Stimulated activated CD8-positive, alpha-beta memory T cell treated with anti-CD3 and anti-CD28 coated beads, Interleukin-4, amount 100 ng/mL, for 1 hour (primary cell): ENCODE measurements at places on chromosomes 5 and 9.
A peak's percentile ranks its signal among the peaks of the same experiment; 100 is the strongest.

DNA sequence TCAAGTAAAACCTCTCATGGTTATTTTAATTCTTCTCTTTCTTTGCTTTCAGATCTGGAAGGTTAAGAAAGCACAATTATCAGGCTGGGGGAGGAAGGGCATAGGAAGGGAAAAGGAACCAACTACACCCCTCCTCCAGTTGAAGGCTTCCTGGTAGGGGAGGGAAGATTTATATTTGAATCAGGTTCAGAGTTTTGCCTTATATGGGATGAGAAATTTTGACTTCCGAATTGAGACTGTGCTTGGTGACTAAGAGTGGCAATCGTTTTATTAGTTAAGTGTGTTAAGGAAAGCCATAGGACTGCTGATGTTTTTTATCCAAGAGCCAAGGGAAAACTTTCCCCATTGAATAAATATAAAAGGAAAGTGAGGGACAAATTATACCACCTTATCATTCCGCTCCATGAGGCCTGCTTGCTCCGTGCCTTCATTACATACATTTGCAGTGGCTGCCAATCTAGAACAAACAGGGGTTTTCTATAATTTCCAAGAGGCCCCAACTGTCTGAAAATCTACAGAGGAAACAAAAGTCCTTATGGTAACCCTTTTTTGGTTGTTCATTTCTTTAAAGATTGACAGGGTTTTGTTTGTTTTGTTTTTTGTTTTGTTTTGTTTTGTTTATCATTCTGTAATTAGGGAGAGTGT lies 115.7 kb upstream of the EPB41L4A start:
- no peak for DNase-seq

DNA sequence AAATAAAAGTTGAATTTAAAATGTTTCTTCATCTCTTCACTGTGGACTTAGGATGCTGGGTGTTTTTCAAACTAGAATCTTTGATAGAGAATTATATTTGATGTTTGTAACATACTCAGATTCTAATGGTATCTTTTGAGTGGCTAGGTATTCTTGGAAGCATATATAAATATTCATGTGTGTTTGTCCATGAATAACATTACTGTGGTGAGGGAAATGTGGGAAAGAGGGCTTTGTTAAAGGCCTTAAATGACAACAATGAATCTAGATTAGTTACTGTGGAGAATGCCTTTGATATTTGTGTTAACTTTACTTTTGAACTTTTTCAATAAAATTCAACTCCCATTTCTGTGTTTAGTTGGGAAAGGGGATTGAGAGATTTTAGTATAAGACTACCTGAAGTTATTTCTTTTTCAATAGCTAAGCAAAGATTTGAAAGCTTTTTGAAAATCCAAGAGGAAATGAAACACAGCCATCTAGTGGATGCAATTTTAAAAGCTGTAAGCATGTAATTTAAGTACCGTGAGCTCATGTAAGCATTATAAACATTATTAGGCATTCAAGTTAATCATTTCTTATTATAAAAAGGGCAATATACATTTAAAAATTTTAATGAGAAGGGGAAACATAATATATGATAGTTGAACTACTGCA lies 69.6 kb downstream of the CCDC171 start:
- no peak for DNase-seq

DNA sequence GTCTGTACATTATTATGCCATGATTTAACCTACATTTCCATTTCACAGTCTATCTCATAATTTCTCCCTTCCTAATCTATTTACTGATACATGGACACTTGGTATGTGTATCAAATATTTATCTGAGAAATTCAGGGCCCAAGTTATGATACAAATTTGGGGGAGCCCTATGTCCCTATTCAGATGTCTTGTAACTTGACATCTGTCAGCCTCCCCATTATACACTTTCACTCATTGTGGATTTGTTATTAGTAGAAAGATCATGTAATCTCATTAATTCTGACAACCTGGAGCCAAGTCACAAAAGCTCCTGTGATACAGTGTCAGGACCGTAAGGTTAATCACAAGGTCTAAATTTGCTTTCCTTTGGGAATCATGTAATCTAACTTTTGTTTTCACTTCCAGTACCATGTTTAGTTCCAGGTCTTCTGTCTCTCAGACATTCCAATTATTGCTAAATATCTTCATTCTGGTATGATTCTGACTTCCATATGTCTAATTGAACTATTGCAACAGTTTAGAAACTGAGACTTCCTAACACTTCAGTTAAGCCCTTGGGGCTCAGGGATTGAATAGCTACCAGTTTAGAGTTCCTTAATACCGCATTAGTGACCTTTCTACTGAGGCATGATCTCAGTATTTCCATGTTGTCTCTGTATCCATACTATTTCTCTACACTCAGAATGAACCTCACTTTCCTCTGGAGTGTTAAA lies 182.9 kb upstream of the NUDT12 start:
- DNase-seq = no peak

- DNase-seq = no peak
Observed at GRCh38 chr9:85666086-85666485, 75.7 kb downstream of the AGTPBP1 start.

DNA sequence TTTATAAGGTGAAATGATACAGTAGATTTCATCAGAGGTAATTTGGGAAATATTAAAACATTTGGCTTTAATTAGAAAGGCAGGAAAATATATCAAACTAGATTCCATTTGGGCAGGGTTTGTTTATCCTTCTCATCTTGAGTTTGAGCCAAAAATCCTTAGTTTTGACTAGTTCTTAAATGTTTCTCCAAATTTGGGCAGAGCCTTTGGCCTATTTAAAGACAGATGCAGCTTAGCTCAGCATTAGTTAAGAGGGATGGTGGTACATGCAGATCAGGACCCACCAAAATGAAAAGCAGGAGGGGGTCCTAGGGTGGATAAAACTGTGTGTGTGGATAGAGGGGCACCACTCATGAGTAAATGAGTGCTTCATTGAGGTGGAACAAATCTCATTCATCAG lies 20.3 kb upstream of the ARRDC3 start:
- no peak for DNase-seq

GRCh38 chr9:88544245-88544644 lies 9.3 kb downstream of the NXNL2 start:
- no peak for DNase-seq

DNA sequence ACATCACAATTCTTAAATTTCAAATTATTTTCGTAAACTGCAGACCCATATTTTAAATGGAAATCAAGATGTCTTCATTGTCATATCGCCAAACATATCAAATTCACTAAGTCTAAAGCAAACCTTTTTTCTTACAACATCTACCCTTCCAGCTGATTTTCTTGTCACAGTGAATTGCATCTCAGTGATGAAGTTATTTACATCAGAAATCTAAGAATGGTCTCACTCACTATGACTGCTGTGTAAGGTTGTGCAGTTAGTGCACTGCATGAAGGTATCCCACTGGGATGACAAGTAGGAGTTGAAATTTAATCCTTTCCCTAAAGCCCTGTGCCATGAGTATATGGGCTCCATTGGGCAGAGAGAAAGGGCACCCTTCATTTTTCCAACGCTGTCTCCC lies 399.4 kb upstream of the ITGA1 start:
- DNase-seq = no peak

- no peak for DNase-seq
Observed at GRCh38 chr5:997001-997474, 11.6 kb upstream of the NKD2 start.

DNA sequence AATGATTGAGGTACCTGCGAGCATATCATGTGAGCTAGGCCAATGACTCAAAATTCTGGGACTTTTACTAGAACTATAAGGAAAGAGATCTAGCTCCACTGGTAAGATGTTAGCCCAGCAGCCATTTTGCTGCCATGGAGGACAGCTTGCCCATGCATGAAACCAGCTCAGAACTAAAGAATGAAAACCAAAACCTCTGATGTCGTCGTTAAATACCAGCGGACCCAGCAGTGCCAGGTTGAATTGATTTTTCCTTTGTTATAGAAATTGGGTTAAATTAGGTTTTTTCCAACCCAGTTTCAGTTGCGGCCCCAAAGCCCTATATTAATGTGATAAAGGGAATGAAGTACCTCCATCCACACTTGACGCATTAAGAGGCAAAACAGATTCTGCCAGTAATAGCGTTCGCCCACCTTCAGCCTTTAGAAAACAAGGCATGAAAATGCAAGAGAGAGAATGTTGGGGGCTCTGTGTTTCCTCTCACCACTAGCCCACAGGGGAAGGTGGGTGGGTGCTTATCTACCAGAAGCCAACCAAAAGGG lies 5.5 kb upstream of the ITK start:
- DNase-seq = no peak

- DNase-seq = no peak
Observed at GRCh38 chr9:27059907-27060306, 49.1 kb upstream of the TEK start.

DNA sequence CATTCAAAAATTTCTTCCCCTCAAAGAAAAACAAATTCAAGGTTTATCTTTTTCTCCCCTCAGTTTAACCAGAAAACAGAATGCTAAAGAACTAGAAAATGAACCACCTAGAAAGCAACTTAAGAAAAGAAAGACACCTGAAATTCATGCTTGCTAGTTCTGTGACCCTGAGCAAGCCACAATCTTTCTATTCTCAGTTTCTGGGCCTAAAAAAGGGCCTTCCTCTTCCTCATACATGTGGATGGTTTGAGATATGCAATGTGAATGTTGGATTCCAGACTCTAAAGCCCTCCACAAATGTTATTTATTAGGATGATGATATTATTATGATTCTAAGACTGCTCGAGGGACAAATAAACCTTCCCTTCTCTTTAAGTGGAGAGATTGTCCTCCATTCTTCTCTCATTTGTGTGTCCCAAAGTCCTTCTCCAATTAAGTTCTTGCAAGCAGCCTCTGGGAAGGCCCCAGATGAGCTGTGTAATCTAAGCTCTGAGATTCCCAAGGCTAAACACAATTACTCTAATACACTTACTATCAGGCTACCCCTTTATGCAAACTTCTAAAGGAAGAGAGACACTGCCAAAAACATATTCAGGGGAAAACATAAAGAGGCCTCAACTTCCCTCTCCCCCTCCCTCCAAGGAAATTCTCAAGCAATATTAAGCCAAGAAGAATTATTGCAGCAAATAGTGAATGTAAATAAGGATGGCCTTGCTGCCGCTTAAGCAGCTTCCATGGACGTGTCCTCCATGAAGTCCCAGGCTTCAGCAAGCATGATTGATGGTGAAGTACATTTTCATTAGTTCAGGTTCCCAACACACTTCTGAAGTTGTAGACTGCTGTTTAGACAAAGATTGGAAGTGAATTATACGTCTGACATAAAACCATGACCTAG lies 80.2 kb downstream of the PRKACG start:
- no peak for DNase-seq

- DNase-seq = no peak
Observed at GRCh38 chr5:79091064-79091463, 20.5 kb upstream of the BHMT start.

DNA sequence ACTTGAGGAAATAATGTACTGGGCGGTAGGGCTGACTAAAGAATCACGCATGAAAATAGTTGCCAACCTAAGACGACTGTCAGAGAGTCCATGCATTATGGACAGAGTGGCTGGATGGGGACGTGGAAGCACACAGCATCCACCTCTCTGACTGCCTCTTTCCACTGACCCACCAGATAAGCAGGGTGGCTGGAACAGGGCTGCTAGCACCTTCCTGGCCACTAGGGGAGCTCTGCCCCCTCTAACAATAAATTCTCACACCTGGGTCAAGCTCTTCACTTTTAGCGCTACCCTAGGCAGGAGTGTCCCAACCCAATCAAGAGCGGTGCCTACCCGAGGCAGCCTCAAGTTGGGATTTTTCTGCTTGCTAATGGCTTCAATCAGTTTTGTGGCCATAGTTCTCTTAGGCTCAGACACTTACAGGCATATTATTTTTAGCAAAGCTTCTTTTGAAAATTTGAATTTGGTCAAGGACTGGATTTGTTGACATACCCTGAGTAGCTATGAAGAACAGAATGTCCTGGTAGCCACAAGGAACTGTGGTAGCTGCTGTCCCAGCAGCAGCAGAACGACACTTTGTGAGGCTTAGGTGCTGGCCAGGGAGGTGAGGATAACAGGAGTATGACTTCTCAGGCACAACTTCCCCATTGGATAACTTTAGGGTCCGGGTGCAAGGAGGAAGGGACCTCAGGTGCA lies 6.9 kb upstream of the TPM2 start:
- peak; percentile 15 for DNase-seq

DNA sequence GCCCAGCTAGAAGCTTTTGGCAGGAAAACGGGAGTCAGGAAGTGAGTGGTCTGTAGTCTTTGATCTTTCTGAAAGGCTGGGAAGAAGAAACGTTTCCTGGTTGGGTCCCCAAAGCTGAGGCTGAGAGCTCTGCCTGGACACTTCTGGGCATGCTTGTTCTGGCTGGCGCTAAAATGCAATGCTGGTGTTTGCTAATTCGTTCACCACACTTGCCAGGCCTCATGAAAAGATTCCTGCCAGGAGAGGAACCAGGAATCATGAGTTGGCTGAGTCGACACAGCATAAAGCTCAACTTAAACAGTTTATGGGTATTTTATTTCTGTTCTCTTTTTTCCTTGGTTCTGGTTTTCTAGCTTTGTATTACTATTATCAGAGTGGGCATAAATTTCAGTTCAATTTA lies 10.7 kb upstream of the PTGR1 start:
- no peak for DNase-seq

- no peak for DNase-seq
Observed at GRCh38 chr5:174750711-174751110, 26.3 kb downstream of the MSX2 start.

- no peak for DNase-seq
Observed at GRCh38 chr9:137454145-137454596, 5.0 kb downstream of the NSMF start.

DNA sequence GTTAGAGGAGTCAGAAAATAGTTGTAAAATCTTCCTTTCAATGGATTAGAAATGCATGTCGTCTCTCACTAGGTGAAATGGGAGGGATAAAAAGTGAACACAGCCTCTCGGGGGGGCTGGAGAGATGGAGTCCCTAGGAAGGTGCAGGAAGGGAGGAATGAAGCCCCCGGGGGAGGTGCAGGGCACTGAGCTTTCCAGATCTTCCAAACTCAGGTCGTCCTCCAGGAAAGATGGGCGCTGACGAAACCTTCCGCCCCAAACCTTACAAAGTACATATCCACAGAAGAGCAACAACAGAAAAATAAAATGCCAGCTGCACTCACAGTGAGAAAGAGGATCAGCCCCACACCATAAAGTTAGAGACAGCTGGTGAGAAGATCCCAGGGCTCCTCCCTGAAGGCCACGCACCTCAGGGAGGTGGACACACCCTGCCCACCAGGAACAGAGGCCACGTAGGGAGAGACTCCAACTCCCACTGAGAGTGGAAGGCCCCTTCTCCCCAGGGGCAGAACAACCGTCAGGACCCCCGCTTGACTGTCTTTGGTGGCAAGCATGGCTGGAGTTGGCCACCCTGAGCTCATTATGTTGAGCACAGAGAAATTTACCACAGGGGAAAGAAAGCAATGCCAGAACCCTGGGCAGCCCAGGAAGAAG lies 174.3 kb downstream of the AUH start:
- DNase-seq = no peak

- no peak for DNase-seq
Observed at GRCh38 chr9:35044071-35044470, 28.4 kb downstream of the VCP start.

GRCh38 chr9:12859704-12860251 lies 85.0 kb downstream of the LURAP1L start:
- DNase-seq = no peak

GRCh38 chr5:67032921-67033664 lies 163.5 kb downstream of the CD180 start:
- no peak for DNase-seq
